ENCODE measurements at places on chromosomes 3 and 15.
A peak's percentile ranks its signal among the peaks of the same experiment; 100 is the strongest.

GRCh38 chr3:182763896-182764295, 29.4 kb upstream of the ATP11B start:
- no peak for DNase-seq

- no peak for DNase-seq
These were observed 137.7 kb downstream of the IGF1R start for GRCh38 chr15:98785807-98786621.

DNA sequence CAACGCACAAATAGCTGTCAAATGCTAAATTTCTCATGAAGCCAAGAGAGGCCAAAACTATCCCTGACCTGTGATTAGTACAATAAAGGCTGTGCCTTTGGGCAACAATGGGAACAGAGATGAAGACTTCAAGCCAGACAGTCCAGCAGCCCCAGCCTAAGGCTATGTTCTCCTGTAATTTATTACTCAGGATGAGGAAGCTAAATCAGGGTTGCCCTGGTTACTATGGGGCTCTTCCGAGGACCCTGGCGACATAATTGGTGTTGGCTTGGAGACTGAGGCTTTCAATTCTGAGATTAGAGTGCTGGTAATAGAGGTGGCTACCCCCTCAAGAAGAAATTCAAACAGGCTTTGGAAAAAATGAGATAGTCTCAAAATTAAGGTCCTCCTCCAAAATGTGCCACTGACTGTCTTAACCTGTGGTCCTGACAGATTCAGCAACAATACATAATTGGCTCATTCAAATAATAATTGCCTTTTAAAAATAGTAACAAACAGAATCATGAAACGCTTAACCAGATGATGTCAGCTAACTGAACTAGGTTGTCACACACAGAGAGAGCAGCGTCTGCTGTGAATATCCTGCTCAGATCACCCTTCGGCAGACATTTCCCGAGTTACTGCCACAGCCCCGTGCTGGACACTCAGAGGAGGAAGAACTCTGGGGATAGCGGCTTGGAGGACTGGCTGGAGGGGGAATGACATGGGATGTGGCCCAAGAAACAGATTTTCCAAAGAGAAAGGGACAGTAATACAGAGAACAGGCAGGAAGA, 43.0 kb downstream of the NSMCE3 start:
- DNase-seq: no peak

- DNase-seq: no peak
These were observed 17.2 kb downstream of the PTPN9 start for GRCh38 chr15:75561888-75562287.

GRCh38 chr3:197302696-197303341, 4.4 kb upstream of the DLG1 start:
- no peak for DNase-seq

DNA sequence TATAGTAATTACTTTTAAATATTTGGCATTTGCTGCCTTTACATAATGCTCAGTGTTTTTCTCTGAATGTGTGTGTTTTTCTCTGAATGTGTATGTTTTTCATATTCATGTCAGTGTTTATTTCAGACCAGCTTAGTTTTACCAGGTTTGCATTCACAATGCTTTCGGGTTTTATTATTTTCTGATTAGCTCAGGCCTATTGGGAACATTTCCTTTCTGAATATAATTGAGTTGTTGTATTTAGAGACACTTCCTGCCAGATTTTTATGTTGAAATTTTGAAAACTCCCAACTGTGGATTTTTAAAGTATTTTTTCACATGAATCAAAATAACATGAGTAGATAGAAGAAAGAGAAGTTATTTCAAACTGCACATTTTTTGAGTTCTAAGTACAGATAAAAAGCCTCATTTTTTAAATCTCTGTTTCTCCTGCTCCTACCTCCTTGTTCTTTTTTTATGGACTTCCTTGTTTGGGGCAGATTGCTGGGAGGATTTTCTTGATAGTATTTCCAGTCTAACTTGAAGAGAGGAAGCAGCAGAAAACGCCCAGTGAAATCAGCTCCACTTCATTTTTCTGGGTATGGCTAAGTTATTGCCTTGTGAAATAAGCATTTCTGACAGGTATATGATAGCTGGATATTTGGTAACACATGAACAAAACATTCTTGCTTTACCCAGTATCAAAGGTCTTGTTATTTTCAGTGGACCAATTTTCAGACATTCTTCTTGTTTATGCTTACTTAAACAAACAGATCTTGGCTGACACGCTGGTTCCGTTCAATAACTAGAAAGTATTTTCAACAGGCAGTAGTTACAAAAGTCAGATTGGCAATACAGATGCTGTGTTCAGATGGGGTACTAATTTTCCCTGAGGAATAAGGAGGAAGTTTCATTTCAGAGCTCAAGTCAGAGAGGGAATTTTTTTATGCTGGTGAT, 70.7 kb downstream of the RIOX2 start:
- no peak for DNase-seq

DNA sequence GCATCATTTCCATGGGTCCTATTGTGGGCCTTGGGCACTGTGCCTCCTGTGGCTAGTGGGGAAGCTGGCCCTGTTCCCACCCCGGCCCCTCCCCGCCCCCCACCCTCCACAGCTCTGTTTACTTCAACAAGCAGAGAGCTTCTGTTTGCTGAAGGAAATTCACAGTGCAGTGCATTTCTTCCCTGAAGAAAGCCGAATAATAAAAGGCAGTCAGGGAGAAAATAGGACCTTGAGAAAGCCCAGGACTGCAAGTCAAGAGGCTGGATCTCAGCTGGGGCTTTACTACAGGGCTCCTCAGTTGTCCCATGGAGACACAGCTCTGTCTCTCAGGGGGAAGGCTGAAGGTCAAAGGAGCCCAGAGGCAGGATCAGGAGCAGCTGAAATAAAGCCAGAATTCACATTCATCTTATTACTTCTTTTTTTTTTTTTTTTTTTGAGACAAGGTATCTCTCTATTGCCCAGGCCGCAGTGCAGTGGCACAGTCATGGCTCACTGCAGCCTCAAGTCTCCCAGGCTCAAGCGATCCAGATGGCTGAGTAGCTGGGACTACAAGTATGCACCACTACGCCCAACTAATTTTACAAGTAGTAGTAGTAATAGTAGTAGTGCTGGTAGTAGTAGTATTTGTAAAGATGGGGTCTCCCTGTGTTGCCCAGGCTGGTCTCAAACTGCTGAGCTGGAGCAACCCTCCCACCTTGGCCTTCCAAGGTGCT, 33.0 kb upstream of the LACTB start:
- DNase-seq: no peak

DNA sequence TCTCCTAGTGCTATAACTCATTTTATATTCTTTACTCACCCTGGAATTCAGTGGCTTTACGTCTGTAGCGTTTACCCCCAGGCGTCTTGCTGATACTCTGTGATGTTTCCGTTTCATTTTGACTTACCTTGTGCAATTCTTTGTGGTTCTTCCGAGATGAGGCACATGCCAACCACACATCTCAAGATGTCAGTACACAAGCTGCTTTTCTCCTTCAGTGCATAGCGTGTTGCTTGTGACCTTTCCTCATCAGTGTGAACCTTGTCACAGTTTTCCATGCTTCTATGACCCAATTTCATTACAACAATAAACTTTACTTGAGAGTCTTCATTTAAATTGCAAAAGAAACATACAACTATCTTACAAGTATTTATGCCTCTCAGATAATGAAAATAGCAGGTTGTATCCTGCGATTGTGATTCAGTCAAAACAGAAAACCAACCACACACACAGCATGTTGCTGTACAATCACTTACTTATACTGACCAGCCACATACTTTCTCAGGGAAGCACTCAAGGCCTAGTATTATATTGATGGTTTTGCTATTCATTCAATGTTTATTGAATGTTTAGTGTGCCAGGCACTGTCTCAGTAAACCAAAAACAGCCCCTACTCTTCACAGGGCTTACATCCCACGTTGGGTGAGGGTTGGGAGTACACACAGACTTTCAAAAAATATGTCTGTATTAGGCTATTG, 4.6 kb upstream of the TBL1XR1 start:
- peak; percentile 84 for DNase-seq

DNA sequence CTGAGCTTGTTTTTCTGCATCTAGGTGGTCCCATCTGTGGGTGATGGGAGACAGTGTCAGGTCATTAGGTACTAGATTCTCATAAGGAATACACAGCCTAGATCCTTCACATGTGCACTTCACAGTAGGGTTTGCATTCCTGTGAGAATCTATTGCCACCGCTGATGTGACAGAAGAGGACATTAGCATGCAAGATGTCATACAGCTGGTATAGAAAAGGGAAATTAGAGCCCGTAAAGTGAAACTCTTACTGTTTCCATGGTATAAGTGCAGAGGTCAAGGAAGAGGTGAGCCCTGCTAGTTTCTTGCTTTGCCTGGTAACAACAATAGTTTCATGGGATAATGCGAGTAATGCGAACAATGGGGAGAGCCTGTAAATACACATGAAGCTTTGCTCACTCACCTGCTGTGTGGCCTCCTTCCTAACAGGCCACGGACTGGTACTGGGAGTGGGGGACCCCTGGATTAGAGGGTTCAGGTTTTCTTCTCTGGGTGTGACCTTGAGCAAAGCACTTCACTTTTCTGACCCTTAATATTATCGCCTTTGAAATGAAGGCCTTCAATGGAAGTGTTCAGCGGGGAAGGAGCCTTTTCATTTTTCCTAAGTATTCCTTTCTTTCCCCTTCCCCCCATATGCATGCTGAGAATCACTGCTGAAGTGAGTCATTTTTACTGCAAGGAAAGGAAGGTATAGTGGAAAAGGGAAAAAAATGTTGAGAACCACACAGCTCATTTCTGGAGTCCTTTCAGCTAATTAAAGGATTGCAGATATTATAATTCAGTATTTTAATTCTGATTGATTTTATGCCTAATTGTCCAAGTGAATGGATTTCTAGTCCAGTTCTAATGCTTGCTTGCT, 286.4 kb downstream of the UBE2E2 start:
- DNase-seq: no peak

DNA sequence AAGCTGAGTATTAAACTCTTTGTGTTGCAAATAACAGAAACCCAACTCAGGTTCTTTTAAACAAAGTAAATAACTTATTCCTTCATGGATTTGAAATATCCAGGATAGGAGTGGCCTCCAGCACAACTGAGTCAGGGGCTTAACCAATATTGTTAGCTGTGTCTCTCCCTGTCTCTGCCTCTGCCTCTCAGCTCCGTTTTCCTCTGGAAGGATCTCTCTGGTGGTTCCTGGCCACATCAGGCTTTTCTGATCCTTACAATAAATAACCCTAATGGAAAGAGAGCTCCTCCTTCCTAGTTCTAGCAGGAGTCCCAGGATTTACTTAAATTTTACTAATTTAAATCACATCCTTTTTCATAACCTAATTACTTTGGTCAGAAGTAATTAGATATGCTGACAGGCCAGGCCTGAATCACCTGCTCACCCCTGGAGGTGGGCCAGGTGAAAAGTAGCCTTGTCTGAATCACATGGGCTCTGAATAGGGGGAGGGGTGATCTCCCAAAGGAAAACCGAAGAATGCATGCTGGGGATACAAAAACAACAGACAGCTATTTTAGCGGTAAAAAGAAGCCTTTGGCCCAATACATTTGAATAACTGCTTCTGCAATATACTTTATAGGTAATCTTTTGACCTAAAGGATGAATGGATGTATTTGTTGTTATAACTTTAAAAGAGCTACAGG, 75.4 kb downstream of the REC114 start:
- DNase-seq: no peak

DNA sequence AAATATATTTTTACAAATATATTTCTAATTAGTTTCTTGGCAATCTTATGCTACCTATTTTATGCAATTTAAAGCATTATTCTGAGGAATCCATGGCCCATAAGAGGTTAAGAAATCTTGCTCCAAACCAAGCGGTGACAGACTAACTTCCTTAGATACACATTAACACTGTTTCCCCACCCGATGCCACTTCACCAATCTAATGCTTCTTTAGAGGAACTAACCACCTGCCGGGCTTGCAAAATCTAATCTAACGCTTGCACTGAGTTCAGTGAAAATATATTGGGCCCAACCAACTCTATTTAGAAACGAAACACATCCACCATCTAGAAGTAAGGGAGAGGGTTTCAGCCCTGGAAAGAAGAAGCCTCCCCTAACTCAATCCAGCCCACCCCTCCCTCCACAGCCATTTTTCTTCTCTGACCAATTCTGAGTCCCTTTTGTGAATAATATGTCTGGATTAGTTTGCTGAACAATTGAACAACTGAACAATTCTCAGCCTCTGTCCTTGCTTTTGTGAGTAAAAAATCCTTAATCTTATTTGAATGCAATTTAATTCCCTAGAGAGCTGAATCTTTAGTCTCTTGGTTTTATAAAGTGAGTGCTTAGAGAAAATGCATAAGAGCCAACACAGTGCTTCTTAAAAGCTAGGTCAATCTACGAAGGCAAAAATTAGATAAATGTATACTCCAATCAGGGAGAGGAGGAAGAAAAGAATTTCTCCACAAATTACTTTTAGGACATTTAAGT, 150.4 kb upstream of the ADAMTS9 start:
- DNase-seq: peak; percentile 70

GRCh38 chr3:58333206-58334012, 717 bp downstream of the PXK start:
- peak; percentile 72 for DNase-seq

- DNase-seq: no peak
These were observed 1.6 kb downstream of the ZDHHC3 start for GRCh38 chr3:44974416-44974815.

- DNase-seq: no peak
These were observed 177.8 kb downstream of the CBLB start for GRCh38 chr3:105691053-105691452.

DNA sequence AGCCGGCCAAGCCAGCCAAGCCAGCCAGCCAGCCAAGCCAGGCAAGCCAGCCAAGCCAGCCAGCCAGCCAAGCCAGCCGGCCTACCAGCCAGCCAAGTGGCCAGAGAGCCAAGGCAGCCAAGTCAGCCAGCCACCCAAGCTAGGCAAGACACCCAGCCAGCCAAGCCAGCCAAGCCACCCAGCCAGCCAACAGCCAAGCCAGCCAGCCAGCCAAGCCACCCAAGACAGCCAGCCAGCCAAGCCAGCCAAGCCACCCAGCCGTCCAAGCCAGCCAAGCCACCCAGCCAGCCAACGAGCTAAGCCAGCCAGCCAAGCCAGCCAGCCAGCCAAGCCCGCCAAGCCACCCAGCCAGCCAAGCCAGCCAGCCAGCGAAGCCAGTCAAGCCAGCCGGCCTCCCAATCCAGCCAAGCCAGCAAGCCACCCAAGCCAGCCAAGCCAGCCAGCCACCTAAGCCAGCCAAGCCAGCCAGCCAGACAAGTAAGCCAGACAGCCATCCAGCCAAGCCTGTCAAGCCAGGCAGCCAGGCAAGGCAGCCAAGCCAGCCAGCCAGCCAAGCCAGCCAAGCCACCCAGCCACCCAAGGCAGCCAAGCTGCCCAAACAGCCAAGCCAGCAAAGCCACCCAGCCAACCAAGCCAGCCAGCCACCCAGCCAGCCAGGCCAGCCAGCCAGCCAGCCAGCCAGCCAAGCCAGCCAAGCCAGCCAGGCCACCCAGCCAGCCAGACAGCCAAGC, 200.5 kb downstream of the GOLGA6L6 start:
- no peak for DNase-seq

GRCh38 chr15:100032358-100033085, 299.3 kb upstream of the LYSMD4 start:
- DNase-seq: peak; percentile 42

DNA sequence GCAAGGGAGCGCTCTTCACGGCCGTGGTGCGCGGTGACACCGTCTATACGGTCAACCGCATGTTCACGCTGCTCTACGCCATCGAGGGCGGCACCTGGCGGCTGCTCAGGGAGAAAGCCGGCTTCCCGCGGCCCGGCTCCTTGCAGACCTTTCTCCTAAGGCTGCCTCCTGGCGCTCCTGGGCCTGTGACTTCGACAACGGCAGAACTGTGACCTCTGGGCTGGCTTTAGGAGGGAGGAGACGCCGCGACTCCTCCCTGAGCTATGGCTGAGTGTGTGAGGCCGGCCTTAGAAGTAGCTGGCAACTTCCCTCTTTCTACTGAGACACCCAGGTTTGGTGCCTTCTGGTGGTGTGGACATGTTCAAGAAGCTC, 1.4 kb downstream of the KBTBD13 start:
- DNase-seq: no peak

GRCh38 chr3:32401126-32401525, 9.5 kb downstream of the CMTM7 start:
- peak; percentile 38 for DNase-seq

All from Kasumi-1 (cell line).